ENCODE measurements at places on chromosomes 16 and 17.

DNA sequence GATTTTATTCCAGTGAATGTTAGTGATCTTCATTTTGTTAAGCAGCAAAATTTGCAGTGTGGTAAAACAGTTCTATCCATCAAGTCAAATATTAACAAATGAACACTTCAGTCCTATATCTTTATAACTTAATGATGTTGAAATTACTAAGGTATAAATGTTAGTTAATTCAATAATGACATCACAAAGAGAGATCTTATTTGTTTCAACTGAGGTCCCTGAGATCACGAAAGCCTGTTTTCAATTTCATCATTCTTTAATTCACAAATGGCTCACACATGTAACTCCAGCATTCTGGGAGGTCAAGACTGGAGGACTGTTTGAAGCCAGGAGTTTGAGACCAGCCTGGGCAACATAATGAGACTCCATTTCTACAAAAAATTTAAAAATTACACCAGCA, 13.9 kb downstream of the SMURF2 start:
- peaks cover 10% of the 10 kb centered on the region for H3K4me1 ChIP-seq
- no peak overlapping the region for H3K27ac ChIP-seq
- peaks cover 6% of the 10 kb centered on the region for H3K36me3 ChIP-seq
- no peaks in the 10 kb centered on the region for H3K27me3 ChIP-seq

DNA sequence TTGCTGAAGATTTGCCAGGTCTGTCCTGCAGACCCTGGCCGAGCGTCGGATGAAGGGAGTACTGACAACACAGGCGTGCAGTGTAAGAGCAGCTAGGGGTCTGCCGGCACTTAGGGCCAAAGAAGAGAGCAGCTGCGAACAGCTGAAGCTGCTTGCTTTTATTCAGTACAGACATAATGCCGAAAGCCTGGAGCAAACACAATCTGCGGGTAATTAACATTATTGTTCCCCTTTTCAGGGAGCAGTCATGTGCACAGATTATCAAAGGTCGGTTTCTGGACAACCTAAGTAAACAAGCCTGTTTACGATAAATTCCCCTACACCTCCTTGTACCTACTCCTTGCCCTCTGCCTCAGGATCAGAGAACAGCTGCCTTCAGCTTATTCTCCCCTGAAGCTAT, 12.0 kb upstream of the KRT23 start:
- no peaks in the 10 kb centered on the region for H3K36me3 ChIP-seq
- no peak for DNase-seq

GRCh38 chr16:20884240-20884556, 16.0 kb downstream of the DCUN1D3 start:
- H3K27ac ChIP-seq: no peak overlapping the region
- no peak overlapping the region for H3K4me3 ChIP-seq
- H3K36me3 ChIP-seq: peaks cover 7% of the 10 kb centered on the region
- DNase-seq: no peak
- peaks cover 5% of the 10 kb centered on the region for H3K4me1 ChIP-seq

GRCh38 chr17:1714980-1715802, 5.0 kb upstream of the TLCD2 start:
- peak overlapping the region; percentile 11 for H3K4me3 ChIP-seq
- DNase-seq: peak; percentile 33
- peaks cover 24% of the 10 kb centered on the region for H3K4me1 ChIP-seq
- peaks cover 13% of the 10 kb centered on the region for H3K27me3 ChIP-seq
- H3K36me3 ChIP-seq: no peaks in the 10 kb centered on the region

DNA sequence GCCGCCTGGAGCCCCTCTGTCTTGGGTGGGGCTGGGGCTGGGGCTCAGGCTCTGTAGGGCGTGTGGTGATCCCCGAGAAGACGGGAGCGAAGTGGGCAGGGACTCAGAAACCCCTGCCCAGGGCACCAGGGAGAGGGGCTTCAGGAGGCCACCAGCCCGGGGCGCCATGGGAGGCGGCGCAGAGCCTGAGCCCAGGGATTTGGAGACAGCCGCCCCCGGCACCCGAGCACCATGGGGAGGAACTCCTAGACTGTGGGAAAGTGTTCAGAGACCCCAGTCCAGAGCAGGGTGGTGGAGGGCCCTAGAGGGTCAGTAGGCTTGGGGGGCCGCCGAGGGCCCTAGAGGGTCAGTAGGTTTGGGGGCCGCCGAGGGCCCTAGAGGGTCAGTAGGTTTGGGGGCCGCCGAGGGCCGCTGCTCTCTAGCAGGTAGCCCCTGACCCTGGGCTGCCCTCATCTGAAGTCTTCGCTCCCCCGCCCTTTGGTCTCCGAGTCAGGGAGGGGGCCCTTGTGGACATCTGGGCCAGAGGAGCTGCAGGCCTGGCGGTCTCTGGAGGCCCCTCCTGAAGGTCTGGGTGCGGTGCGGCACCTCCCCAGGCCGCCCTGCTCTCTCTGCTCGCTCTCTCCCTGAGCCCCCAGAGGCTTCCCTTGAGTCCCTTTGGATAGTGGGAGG, 734 bp downstream of the ARHGDIG start:
- H3K27me3 ChIP-seq: peaks cover 16% of the 10 kb centered on the region
- no peak overlapping the region for H3K4me3 ChIP-seq
- H3K4me1 ChIP-seq: peaks cover 5% of the 10 kb centered on the region
- H3K27ac ChIP-seq: no peak overlapping the region

GRCh38 chr17:80633207-80633606, 88.6 kb downstream of the RPTOR start:
- no peak for DNase-seq
- H3K4me1 ChIP-seq: peaks cover 15% of the 10 kb centered on the region
- H3K36me3 ChIP-seq: peaks cover 6% of the 10 kb centered on the region
- no peaks in the 10 kb centered on the region for H3K27me3 ChIP-seq
- no peak overlapping the region for H3K27ac ChIP-seq

GRCh38 chr16:56841233-56841632, 23.8 kb upstream of the SLC12A3 start:
- peaks cover 25% of the 10 kb centered on the region for H3K36me3 ChIP-seq
- no peaks in the 10 kb centered on the region for H3K27me3 ChIP-seq
- no peak for DNase-seq
- H3K4me3 ChIP-seq: no peak overlapping the region

DNA sequence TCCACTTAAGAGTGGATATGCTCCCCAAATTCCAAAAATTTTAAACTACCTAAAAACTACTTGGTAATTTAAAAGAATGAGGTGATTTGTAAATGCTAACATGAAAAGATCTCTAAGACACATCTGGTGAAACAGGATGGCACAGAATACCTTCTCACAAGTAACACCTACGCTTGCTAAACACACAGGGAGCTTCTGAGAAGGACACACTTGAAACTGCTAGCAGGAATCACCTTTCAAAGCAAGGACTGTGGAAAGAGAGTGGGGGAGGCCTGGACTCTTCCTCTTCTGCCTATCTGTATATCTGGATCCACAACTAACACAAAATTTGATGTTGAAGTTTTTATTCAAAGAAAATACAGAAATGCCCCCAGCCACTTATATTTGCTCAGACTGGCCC, 52.4 kb downstream of the CYTH1 start:
- peaks cover 13% of the 10 kb centered on the region for H3K36me3 ChIP-seq
- peaks cover 64% of the 10 kb centered on the region for H3K4me1 ChIP-seq
- H3K27ac ChIP-seq: peak overlapping the region; percentile 72
- no peaks in the 10 kb centered on the region for H3K27me3 ChIP-seq
- peak overlapping the region; percentile 66 for H3K4me3 ChIP-seq

DNA sequence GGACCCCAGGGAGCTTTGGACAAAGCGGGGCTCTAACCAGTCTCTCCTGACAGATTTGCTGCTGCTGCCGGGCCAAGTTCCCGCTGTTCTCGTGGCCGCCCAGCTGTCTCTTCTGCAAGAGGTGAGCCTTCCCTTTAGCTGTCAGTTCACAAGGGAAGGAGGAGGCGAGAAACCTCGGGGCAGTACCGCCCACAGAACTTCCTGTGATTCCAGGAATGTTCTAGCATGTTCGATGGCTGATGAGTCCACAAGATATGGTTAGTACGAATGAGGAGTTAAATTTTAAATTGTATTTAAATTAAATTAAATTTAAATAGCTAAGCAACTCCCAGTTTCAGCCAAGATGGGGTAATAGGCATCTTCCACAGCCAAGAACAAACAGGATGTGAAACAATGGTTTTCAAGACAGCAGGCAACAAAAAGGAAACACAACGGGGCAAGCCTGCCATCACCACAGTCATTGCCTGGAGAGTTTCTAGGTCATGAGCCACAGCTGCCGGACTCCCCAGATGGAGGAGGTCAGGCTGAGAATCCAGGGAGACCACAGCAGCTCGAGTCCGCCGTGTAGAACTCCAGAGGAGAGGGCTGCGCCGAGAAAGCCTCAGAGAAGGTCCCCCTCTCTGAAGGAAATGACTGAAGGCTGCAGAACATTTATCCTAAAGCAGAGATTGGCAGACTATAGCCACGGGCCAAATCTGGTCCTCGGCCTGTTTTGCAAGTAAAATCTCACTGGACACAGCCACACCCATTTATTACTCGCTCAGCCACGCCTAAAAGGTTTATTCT, 9.5 kb upstream of the TCF25 start:
- peaks cover 24% of the 10 kb centered on the region for H3K4me1 ChIP-seq
- DNase-seq: no peak
- peak overlapping the region; percentile 4 for H3K4me3 ChIP-seq
- peaks cover 7% of the 10 kb centered on the region for H3K27me3 ChIP-seq

GRCh38 chr17:56739376-56739775, 94.3 kb downstream of the C17orf67 start:
- DNase-seq: no peak
- H3K27ac ChIP-seq: no peak overlapping the region
- H3K4me1 ChIP-seq: no peaks in the 10 kb centered on the region
- no peak overlapping the region for H3K4me3 ChIP-seq
- peaks cover 29% of the 10 kb centered on the region for H3K27me3 ChIP-seq
- H3K36me3 ChIP-seq: no peaks in the 10 kb centered on the region

GRCh38 chr17:15092762-15093161, 172.4 kb downstream of the PMP22 start:
- peaks cover 2% of the 10 kb centered on the region for H3K27me3 ChIP-seq
- no peak overlapping the region for H3K27ac ChIP-seq
- H3K36me3 ChIP-seq: no peaks in the 10 kb centered on the region
- DNase-seq: no peak
- no peak overlapping the region for H3K4me3 ChIP-seq

DNA sequence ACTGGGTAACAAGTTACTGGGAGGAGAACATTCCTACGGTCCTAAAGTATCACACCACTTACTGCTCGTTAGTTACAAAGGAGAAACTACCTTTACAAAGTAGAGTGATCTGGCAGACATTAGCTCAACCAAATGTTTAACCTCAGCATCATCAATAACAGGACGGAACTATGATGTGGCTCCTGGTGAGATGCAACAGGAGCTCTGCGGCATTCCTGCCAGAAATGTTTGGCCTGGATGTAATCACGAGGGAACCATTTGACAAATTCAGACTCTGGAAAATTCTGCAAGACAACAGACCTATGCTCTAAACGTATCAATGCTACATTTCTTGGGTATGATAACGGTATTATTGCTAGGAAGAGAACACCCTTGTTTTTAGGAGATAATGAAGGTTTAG, 80.4 kb downstream of the MRM3 start:
- H3K4me1 ChIP-seq: no peaks in the 10 kb centered on the region
- DNase-seq: no peak
- no peak overlapping the region for H3K27ac ChIP-seq
- peaks cover 4% of the 10 kb centered on the region for H3K27me3 ChIP-seq

DNA sequence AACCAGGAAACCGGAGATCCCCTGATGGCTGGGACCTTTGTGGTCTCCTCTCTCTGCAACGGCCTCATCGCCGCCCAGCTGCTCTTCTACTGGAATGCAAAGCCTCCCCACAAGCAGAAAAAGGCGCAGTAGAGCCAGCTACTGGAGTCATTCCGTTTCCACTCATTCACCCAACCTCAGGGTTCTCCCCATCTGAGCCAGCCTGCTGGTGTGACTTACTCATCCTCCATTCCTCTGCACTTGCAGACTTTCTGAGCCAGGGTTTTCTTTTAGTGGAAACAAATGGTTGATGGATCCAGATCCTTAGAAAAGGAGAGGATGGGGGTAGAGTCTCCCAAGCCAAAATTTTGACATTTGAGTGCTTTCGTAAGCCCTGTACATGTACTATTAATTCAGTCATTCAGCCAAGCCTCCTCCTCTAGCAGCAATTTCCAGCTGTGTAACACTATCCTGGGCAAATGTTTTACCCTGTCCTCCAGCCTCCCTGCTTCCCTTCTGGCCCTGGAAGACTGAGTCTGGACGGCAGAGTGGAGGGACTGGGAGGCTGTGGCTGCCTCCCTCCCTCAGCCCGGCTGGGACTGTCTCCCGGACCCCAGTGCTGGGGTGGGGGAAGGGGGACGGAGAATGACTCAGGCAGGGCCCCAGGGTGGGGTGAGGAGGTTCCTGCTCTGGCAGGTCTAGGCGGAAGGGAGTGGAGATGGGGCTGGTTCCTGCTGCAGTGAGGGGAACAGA, 2.3 kb downstream of the SOX15 start:
- peaks cover 8% of the 10 kb centered on the region for H3K4me1 ChIP-seq
- H3K4me3 ChIP-seq: no peak overlapping the region
- no peak overlapping the region for H3K27ac ChIP-seq
- H3K27me3 ChIP-seq: no peaks in the 10 kb centered on the region
- H3K36me3 ChIP-seq: peaks cover 17% of the 10 kb centered on the region

GRCh38 chr16:2468233-2468724, 2.8 kb upstream of the NTN3 start:
- no peak for DNase-seq
- peak overlapping the region; percentile 78 for H3K4me3 ChIP-seq
- no peaks in the 10 kb centered on the region for H3K36me3 ChIP-seq

- H3K36me3 ChIP-seq: no peaks in the 10 kb centered on the region
- H3K27ac ChIP-seq: no peak overlapping the region
- H3K27me3 ChIP-seq: peaks cover 21% of the 10 kb centered on the region
- peak overlapping the region; percentile 25 for H3K4me3 ChIP-seq
Measured at GRCh38 chr17:21377705-21378396, 1.7 kb downstream of the KCNJ12 start.

DNA sequence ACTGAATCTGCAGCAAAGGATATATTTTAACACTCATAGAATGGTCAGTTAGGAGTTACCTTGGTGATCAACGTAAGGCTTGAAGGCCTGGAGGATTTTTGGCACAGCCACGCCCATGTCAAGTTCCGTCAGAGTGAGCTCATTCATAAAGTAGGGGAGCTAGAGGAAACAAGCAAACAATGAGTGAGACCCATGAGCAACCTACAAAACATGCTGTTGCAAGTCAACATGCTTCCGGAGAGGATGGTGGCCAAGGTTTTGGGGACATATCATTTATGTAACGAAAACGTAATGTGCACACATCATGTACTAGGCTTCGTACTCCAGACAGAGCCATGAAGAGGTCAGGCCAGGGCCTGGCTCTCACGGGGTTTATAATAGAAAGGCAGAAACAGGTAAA, 41.1 kb upstream of the ERN1 start:
- H3K27me3 ChIP-seq: no peaks in the 10 kb centered on the region
- H3K4me1 ChIP-seq: no peaks in the 10 kb centered on the region
- no peak overlapping the region for H3K27ac ChIP-seq
- peaks cover 15% of the 10 kb centered on the region for H3K36me3 ChIP-seq

- DNase-seq: no peak
- peaks cover 19% of the 10 kb centered on the region for H3K36me3 ChIP-seq
- H3K27me3 ChIP-seq: no peaks in the 10 kb centered on the region
- H3K4me1 ChIP-seq: no peaks in the 10 kb centered on the region
- H3K27ac ChIP-seq: no peak overlapping the region
Measured at GRCh38 chr16:23528644-23529310, 18.5 kb upstream of the GGA2 start.

DNA sequence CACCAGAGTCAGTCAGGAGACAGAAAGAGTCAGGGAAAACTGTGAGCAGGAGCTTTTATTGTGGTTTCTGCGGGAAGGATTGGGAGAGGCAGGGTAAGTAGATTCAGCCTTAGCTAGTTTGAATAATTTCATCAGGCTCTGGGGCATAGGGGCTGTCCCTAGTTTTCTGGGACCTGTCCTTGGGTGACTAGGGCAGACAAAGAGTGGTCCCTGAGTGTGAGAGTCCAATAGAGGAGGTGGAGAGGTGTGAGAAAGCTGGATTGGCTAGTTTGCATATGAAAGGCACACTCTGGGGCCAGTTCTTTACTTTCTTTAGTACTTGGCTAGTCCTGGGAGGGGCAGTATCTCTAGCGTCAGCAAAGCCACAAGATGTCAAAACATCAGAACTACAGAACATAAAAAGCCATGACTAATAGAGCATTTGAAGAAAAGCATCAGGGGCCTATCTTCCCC, 255.6 kb downstream of the HS3ST3A1 start:
- no peak overlapping the region for H3K27ac ChIP-seq
- H3K4me3 ChIP-seq: no peak overlapping the region

All from memory B cell (primary cell).